Stimulated activated CD4-positive, alpha-beta T cell treated with anti-CD3 and anti-CD28 coated beads, TNF-alpha, amount 100 ng/mL, for 24 hours (primary cell): ENCODE measurements at places on chromosomes 1 and 21.
A peak's percentile ranks its signal among the peaks of the same experiment; 100 is the strongest.

DNA sequence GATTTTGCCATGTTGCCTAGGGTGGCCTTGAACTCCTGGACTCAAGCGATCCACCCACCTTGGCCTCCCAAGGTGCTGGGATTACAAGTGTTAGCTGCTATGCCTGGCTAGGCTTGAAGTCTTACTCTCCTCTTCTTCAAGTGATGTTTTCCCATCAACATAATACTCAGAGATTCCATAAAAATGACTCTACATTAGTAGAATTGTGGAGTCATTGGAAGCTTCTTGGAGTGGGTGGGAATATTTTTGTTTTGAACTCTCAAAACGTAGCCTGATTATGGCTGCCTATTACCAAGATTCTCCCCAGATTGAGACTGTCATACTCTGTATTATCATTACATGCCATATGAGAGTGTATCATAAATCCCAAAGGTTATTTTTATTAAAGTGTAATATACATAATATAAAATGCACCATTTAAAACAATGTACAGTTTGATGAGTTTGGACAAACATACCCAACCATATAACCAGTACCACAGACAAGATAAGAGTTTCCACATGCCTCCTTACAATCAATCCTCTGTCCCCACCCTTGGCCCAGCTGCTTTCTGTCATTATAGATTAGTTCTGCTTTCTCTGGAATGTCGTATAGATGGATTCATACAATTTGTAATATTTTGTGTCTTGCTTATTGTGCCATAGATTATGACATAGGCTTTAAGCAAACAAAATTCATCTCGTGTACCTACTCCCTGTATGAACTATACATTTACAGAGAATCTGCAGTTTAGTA is 8.0 kb upstream of the DNM3 start:
- DNase-seq = no peak

GRCh38 chr1:21277180-21277579 is 13.1 kb downstream of the ECE1 start:
- DNase-seq = no peak

GRCh38 chr1:222817529-222817928 is 2.7 kb downstream of the DISP1 start:
- DNase-seq = no peak

GRCh38 chr1:152481869-152482664 is 28.5 kb upstream of the LCE5A start:
- DNase-seq = no peak

GRCh38 chr1:184889902-184890301 is 84.4 kb downstream of the NIBAN1 start:
- no peak for DNase-seq

DNA sequence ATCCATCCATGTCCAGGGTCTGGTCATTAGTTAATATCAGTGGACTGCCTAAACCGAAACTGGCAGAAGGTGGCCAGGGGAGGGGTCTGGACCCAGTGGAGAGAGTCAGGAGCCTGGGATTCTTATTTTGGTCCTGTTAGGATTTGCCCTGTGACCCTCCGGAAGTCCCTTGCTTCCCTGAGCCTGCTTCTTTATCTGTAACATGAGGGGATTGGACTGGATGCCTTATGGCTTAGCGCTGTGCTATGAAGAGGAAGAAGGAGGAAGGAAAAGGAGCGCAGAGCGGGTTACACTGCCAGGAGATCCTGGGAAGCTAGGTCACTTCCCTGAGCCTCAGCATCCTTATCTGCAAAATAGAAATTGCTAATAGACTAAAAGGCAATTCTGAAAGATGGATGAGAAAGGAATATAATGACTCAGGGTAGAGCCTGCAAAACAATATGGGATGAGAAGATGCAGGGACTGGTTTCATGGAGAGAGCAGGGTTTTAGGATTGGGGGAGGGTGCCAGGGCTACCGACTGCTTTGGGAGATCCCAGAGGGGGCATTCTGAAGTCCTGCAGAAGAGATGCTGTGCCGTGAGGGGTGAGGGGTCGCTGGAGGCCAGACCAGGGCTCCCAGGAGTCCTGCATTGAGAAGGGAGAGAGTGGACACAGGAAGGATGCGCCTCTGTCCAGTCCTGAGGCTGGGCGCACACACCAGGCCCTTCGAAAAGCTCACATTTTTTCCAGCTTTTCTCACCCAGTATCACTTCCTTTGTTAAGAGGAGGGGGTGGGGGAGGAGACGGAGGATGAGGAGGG is 460 bp upstream of the ADORA1 start:
- no peak for DNase-seq

DNA sequence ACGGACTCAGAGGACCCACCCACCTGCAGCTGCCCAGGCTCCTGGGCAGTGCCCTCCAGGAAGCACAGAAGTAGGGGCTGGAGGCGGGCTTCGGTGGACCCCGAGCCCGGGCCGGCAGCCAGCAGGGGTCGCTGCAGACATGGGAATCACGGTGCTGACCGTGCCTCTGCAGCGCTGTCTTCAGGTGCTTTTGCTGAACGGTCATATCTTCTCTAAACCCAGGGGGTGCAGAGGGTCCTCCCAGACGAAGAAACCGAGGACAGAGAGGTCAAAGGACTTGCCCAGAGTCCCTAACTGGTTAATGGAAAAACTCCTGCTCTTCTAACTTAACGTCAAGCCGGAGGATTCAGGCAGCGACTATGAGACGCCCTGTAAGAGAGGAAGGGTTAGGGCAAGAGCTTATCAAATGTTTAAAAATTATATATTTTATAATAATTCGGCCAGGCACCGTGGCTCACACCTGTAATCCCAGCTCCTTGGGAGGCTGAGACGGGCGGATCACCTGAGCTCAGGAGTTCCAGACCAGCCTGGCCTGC is 21.5 kb upstream of the LEFTY2 start:
- DNase-seq = peak; percentile 71

GRCh38 chr21:35976481-35976880 is 83.8 kb downstream of the SETD4 start:
- no peak for DNase-seq

GRCh38 chr1:229035054-229035747 is 235.7 kb upstream of the RAB4A start:
- DNase-seq = no peak

DNA sequence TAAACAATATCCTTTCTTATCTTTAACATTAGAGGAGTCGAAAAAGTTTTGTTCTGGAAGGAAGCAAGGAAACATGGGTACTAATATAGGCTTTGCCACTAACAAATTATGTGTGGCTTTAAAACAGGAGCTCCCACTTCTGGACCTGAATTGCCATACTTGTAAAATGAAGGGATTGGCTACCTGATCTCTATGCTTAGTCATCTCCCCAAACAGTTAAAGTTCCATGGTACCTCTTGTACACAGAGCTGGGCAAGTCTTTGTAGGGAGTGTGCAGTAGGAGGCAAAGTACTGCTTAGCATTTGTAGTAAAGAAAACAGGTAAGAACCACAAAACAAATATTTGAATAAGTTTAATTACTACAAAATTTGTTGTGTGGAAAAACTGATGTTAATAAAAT is 81.3 kb downstream of the MAST2 start:
- no peak for DNase-seq

GRCh38 chr1:233393926-233394680 is 66.6 kb downstream of the MAP3K21 start:
- DNase-seq = no peak

DNA sequence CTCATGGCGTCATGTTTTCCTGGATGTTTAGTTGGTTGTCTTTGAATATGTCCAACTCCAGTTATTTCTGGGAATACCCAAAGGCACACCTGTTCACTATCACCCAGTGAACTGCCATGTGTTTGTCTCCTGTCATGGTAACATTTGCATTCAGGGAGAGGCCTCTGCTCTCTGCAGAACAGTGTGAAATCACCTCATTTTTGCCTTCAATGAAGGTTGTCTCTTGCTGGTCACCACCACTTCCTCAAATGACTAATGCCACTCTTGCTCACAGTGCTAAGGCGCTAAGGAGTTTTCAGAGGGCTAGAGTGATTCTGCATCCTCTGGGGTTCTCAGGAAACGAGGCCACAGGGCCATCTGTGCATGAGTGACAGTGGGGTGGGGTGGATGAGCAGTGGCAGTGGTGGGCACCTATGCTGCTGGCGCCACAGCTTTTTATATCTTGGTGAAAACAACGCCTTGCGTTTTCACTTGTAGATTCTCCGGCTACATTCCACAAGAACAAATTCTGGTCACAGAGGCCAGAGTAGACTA is 60.0 kb upstream of the ATP5PO start:
- DNase-seq = peak; percentile 40

DNA sequence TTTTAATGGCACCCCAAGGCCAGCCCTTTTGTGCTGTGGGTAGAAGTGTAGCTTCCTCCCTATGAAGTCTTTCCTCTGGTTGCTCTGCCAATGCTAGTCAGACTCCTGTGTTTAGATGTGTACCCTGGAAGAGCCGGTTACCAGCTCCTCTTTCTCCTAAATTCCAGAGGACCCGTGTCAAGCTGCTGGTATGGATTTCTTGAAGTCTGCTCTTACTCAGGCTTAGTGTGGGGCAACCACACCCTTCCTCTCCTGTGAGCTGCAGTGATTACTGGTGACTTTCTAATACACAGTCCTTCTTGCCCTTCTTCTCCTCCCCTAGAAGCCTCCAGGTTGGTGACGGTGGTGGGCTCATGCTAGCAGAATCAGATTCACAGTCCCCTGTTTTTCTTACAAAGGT is 74.1 kb upstream of the AKT3 start:
- no peak for DNase-seq
